Smooth muscle cell of trachea (primary cell): ENCODE measurements at places on chromosomes 1 and 21. TPM values are rescaled to one million over a fixed set of nuclear protein-coding genes. Genes with fewer than 3 reads are reported as not detected.

The RNASEL gene
- total RNA-seq = 8.0 and 12.4 TPM in 2 replicates

The TENT5C gene
- total RNA-seq = 2.6 and 6.0 TPM in 2 replicates

The ROR1 gene
- 9.7 and 21.2 TPM in 2 replicates for total RNA-seq

The RWDD3 gene
- total RNA-seq = 9.3 and 20.9 TPM in 2 replicates

The IL19 gene
- total RNA-seq = not detected in 2 replicates

The PLA2G2D gene
- not detected in 2 replicates for total RNA-seq

The RHD gene
- not detected in 2 replicates for total RNA-seq

The PLA2G2E gene
- total RNA-seq = not detected in 2 replicates

The NR1I3 gene
- not detected in 2 replicates for total RNA-seq

The F3 gene
- 3.8 and 28.9 TPM in 2 replicates for total RNA-seq

The GJA5 gene
- total RNA-seq = 2.0 TPM in 1 of 2 replicates, not detected in the other

The ANKRD35 gene
- total RNA-seq = 3.3 and 5.5 TPM in 2 replicates

The MCOLN2 gene
- 3.5 and 3.6 TPM in 2 replicates for total RNA-seq

The RHOU gene
- total RNA-seq = 0.73 and 0.99 TPM in 2 replicates

The GIPC2 gene
- 0.33 and 0.73 TPM in 2 replicates for total RNA-seq

The ALG14 gene
- total RNA-seq = 2.5 and 2.8 TPM in 2 replicates

The GLIS1 gene
- 0.58 and 1.7 TPM in 2 replicates for total RNA-seq

The MAP3K21 gene
- total RNA-seq = 0.66 and 0.73 TPM in 2 replicates

The LDLRAD1 gene
- not detected in 2 replicates for total RNA-seq

The CKS1B gene
- total RNA-seq = 24.6 and 131 TPM in 2 replicates

The CD1E gene
- total RNA-seq = not detected in 2 replicates

The RBM11 gene
- 0.58 TPM in 1 of 2 replicates, not detected in the other for total RNA-seq
